ENCODE measurements at places on chromosomes 11 and 22. TPM values are rescaled to one million over a fixed set of nuclear protein-coding genes. Genes with fewer than 3 reads are reported as not detected.

BACE1 gene
- total RNA-seq, result 15.8 TPM

SAA4 gene
- not detected for total RNA-seq

CSRP3 gene
- not detected for total RNA-seq

GATD1 gene
- 67.7 TPM for total RNA-seq

PGR gene
- total RNA-seq, result not detected

DGCR6 gene
- 1.7 TPM for total RNA-seq

PDE3B gene
- 0.23 TPM for total RNA-seq

MS4A14 gene
- total RNA-seq, result not detected

TYR gene
- total RNA-seq, result not detected

HDHD5 gene
- 38.7 TPM for total RNA-seq

NAALADL1 gene
- total RNA-seq, result not detected

TMPRSS4 gene
- total RNA-seq, result not detected

TSKU gene
- total RNA-seq, result 20.1 TPM

SNX32 gene
- total RNA-seq, result not detected

TECTA gene
- 0.27 TPM for total RNA-seq

OR10D3 gene
- not detected for total RNA-seq

OR2AG2 gene
- total RNA-seq, result 0.37 TPM

USH1C gene
- not detected for total RNA-seq

ASPHD2 gene
- 4.0 TPM for total RNA-seq

CRYBB3 gene
- total RNA-seq, result 0.61 TPM

LRRC56 gene
- 0.75 TPM for total RNA-seq

PLAAT2 gene
- 0.58 TPM for total RNA-seq

CEND1 gene
- total RNA-seq, result not detected

APOA1 gene
- total RNA-seq, result not detected

POGLUT3 gene
- 1.1 TPM for total RNA-seq

TTC28 gene
- total RNA-seq, result not detected

DRD2 gene
- 0.96 TPM for total RNA-seq

MRGPRF gene
- not detected for total RNA-seq

RIC3 gene
- 0.96 TPM for total RNA-seq

OR8A1 gene
- total RNA-seq, result not detected

CHKA gene
- 7.8 TPM for total RNA-seq

MMP27 gene
- not detected for total RNA-seq

CHADL gene
- 0.52 TPM for total RNA-seq

PANX3 gene
- not detected for total RNA-seq
